ENCODE measurements at places on chromosomes 7 and 10.

DNA sequence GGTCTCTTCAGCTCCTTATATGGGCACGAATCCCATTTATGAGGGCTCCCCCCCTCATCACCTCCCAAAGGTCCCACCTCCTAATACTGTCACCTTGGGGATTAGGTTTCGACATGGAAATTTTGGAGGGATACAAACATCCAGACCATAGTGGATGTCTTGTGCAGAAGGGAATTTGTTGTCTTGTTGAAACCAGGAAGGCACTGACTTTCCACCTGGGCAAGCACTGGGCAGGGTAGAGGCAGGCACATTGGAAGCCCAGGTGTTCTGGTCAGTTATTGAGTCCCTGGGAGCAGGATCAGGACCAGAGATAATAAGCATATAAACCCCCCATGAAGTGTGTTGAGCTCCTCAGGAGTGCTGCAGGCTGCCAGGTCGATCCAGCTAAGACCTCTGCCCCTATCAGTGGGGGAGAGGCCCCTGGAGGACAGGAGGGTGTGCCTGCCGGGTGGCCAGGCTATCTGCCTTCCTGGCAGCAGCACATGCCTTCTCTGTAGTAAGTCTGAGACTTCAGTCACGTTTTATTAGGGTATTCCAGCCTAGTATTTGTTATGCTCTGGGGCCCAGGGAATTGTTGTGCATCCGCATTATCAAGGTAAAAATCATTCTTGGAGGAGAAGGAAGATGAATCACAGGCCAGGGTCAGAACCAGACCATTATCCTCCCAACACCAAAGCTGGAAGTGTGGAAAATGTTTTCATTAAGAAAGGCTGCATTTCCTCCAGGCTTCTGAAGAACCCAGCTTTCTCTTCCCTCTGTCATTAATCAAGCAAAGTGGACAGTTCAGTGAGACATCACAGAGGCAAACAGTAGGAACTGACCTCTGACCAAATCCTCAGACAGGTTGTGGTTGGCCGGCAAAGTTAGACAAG is 503.1 kb downstream of the GRID1 start:
- DNase-seq: no peak

DNA sequence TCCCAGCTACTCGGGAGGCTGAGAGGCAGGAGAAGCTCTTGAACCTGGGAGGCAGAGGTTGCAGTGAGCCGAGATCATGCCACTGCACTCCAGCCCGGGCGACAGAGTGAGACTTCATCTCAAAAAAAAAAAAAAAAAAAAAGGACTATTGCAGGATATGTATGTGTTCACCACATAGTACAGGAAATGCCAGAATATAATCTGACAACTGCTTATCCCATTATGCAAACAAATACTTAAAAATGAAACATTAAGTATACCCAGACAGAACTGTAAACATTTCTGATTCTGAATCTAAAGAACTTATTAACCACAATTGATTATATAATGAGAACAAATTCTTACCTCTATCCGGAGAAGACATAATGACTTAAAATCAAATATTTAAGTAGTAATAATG is 18.7 kb downstream of the DKK1 start:
- no peak for DNase-seq

DNA sequence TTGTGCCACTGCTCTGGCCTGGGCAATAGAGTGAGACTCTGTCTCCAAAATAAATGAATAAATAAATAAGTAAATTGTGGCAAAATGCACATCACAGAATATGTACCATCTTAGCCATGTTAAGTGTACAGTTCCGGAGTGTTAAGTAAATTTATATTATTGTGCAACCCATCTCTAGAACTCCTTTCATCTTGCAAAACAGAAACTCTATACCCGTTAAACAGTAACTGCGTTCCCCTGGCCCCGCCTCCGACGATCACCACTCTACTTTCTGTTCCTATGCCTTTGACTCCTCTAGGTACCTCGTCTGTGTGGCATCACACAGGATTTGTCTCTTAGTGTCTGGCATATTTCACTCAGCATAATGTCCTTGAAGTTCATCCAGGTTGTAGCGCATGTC is 356.4 kb upstream of the FOXK1 start:
- no peak for DNase-seq

DNA sequence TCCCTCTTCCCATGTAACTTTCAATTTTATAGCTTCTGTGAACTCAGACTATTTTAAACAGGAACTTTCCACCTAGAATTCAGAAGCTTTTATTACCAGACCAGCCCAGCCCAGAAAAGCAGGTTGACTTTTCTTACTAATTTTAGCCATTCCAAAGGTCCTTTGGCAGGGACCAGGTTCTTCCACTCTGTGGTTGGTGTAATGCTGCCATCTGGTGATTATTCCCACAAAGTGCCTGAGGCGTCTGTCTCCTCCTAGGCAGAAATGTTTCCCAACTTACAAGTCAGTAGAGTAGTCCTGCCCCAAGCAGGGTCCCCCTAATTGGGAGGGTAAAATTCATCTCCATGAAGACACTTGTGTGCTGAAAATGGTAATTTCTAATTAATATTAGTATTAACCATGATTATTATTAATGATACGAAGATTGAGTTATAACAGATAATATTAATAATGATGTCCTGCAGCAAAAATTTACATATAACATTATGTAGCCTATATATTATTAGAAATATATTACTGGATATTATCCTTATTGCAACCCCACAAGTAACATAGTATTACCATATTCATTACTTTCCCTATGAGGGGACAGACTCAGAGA is 53.0 kb upstream of the PPP1R17 start:
- DNase-seq: no peak

GRCh38 chr7:103657474-103657894 is 211.5 kb upstream of the SLC26A5 start:
- DNase-seq: no peak

DNA sequence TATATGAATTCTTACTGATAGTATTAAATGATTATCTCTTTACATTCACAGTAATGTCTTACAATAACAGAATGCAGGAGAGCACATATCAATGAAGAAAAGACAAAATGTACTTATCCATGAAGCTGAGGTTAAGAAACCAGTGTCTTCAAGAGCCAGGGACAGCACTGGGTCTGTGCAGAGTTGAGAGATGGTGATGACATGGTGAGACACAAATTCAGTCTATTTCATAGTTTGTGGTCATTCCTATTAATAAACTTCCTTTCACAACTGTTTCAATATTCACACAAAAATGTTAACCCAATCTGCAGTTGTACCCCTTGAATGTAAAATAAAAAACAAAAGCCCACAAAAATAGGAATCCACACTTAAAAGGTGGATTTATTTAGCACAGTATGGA is 5.3 kb upstream of the MAGI2 start:
- DNase-seq: no peak

DNA sequence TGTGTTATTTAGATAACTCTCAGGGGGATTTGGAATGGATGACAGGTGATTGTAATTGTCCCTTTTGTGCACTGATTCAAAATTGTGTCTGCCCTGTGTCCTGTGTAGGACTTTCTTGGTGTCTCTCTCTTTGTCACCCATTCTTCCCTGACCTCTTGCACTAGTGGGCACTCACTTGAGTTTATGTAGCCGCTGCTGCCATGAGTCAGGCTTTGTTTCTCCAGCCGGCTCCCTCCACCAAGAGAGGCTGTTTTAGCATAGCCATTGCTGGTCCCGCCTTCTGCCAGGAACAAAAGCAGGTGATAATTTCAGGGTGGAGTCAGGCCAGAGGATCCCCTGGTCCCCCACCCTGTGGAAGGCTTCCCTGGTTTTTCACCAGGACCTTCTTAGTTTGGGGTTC is 8.4 kb downstream of the COL17A1 start:
- no peak for DNase-seq

- no peak for DNase-seq
Observed at GRCh38 chr7:5303591-5304505, 21.1 kb downstream of the SLC29A4 start.

DNA sequence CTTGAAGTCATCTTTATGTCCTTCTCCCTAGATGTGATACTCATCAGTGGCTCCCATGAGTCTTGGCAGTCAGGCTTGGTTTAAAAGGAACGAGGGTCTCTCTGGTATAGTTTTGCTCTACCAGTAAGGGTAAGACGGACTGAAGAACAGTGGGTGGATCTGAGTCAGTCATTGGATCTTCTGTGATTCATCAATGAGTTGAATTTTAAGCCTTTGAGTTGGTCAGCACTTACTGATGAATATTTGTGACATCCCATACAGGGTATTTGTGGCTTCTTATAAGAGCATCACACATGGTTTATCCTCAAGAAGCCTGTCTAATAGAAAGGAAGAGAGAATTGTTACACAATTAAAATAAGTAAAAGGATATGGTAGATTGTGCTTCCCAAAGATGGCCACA is 87.3 kb upstream of the NAMPT start:
- no peak for DNase-seq

- DNase-seq: no peak
Observed at GRCh38 chr7:139643951-139644585, 120.6 kb downstream of the CLEC2L start.

DNA sequence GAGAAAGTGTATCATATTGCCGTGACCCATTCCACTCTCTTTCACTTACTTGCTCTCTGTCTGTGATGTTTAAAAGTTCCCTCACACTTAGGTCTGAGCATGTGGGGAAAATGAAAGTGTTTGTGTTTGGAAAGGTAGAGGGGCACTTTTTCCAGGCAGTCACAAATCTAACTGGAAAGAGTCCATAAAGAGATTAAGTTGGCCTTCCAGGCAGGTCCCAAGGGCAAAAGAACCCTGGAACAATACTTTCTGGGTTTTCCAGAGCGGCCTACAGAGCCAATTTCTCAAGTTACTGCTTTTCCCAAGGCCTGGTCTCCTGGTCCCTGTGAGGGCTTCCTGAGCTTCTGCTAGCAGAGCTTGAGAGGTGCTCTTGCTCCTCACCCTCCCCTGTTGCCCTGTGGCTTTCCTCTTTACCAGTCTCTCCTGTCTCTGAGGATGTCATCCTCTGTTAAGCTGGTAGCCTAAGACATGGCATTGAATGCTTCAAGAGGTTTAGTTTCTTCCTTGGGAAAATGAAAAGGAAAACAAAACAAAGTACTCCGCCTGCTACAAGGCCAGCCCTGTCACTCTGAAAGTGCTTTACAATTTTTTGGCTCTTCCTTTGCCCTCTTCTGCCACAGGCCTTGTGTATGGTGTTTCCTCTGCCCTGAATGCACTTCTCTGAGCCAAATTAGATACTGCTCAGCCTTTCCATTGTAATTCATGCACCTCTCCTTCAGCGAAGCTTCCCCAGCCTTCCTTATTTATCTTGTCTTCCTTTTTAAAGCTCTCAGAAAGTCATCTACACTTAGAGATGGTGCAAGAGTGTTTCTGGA is 20.1 kb downstream of the TES start:
- DNase-seq: no peak

DNA sequence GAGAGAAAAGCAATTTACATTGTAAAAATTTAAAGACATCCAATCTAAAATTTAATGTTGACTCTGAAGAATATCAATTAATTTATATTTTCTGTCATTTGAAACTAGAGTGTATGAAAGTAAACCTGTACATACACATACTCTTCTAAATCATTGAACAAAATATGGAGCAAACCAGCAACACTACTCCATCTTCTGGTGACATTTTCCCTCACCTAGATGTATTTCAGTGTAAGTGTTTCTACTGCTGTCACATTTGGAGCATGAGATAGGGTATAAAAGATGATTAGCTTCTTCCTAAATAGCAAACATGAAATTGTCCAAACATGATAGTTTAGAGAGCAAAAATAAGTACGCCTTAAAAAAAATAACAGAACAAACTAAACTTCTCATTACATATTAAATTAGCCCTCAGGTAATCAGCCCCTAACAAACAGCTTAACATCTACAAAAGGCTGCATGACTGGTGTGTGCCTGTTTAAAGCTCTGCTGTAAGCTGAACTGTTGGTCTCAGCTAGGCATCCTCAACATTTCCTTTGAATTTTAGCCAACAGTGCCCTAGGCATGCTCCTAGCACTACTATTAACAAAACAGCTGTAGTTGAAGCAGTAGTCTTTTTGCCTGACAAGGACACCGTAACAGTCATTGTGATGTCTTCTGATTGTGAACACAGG is 189.8 kb downstream of the CTNNA3 start:
- no peak for DNase-seq

DNA sequence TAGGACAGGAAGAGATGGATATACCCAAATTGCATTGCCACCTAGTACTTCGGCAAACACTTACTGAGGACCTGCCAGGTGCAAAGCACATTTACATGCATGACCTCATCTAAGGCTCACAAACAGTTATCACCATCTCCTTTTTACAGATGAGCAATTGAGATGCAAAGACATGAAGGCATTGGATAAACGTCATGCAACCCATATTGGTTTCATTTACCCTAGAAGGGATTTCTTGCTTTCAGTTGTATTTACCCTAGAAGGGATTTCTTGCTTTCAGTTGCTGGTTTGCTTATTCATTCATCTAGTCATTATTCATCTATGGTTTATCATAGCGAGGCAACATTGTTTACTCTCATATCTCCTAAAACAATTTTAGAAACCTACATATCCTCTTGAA is 52.2 kb downstream of the STEAP1B start:
- no peak for DNase-seq

- DNase-seq: no peak
Observed at GRCh38 chr7:115274-115911, 77.0 kb upstream of the FAM20C start.

DNA sequence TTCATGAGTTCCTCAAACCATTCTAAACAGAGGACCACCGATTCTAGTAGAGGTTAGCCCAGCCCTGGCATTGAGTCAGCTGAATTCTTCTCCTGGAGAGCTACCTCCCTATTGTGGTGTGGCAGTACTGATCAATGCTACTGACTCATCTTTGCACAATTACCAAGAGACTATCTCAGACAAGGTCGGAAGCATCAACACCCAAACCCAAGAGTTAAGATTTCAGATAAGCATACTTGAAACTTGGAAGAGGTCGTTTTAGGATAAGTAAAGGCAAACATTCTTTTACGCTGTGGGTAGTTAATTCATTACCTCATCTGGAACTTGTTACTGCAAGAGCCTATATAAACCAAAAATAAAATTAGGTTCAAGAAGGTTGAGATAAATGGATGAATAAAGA is 154.6 kb upstream of the NRBF2 start:
- DNase-seq: no peak
